ENCODE measurements at places on chromosomes 1 and 21.

GRCh38 chr1:157235307-157235706 lies 97.1 kb upstream of the ETV3 start:
- DNase-seq = no peak

DNA sequence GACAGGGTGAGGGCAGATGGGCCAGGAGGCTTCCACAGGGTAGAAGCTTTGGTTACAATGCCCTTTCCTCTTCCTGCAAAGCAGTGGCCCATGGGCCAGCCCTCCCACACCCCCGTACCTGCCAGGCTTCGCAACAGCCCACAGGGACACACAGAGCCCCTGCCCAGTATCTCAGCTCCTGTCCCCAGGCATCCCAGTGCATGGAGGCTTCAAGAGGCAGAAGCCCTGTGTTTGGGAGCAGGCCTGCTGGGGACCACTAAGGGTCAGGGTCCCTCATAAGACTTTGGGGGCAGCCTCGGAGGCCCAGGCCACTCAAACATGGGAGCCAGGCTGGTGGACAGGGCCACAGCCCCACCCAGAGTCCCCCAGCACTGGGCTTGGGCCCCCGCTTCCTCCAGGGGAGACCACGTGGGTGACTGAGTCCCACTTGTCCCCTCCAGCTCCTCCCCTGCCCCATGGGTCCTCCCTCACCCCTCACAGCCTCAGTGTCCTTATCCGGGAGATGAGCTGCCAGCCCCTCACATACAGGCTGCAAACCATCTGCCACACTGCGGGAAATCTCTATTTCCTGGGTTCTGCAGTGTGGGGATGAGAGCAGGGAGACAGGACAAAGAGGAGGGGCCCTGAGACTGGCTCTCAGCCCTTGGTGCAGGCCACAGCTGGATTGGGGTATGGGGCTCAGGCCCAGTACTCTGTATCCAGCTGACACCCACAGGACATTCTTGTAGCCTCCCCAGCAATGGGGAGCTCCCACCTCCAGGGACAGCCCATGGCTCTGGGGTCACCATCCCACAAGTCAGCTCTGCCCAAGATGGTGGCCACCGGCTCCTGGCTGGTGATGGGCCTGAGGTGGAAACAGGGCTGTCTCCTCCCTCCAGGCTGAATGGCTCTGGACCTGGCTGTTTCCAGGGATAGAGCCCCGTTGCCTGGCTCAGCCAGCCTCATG lies 50.7 kb downstream of the WNT9A start:
- no peak for DNase-seq

DNA sequence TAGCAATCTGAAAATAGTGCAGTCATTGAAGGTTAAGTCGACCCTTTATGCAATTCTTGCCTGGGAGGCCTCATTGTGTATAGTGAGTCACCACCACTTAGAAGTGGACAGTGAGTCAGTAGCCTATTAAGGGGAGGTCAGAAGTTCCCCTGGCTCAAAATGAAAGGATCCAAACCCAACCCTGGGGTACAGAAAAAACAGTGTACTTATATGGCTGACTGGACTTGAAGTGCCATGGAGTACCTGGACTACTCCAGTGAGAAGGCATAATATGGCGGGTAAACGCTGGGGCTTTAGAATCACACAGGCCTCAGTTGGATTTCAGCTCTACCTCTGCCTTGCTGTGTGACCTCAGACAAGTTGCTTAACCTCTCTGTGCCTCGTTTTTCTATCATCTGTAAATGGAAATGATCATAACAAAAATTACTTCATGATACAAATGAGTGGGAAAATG lies 2.2 kb upstream of the BCL9 start:
- DNase-seq = no peak

DNA sequence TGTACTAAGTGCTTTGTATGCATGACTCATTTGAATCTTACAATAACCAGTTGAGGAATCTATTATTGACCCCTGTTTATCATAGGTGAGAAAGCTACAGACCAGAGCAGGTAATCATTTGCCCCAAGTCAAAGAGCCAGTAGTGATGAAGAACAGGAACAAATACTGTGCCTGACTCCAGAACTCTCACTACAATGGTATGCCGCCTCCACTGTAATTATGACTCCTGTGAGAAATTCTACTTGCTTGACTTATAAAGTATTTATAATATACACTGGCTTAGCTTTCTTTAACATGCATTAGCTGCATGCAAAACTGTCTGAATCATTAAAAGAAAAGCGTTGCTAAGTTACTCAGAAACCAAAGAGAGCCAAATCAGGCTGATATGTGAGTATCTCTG lies 92.6 kb downstream of the ZNF281 start:
- DNase-seq = no peak

DNA sequence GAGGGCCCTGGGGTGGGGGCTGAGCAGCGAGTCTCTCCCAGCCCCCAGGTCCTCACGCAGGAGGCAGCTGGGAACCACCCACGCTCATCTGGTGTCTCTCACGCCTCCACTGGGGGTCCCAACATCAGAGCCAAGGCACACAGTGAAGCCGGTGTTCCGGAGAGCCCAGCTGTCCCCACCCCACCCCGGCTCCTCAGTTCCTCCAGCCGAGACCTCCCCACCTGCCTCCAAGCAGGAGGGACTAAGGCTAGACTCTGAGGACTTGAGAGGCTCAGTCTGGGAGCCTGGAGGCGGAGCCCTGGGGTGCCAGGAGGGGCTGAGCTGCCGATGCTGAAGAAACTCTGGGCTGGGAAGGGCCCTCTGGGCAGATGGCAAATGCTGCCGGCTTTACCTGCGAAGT lies 1.6 kb upstream of the HPCA start:
- DNase-seq = no peak

- no peak for DNase-seq
These were observed 20.3 kb downstream of the C2CD2 start for GRCh38 chr21:41933313-41934079.

DNA sequence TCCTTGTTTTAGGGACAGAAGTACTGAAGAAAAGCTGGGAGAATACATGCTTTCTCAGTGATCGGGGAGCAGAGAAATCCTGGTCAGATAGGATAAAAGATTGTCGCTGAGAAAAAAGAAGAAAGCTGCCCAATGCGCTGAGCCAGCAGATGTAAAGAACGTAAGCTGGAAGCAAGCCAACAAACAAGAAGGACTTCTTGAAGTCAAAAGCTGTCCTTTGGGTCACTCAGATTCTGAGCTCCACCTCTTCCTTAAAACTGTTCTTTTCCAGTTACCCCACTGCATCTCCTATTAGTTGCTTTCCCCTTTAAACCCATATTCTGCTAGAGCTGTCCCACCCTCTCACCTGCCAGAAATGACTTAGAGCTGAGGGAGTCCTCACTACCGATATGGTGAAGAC lies 64.8 kb downstream of the GPR137B start:
- no peak for DNase-seq

GRCh38 chr1:158978730-158979129 lies 31.0 kb upstream of the IFI16 start:
- no peak for DNase-seq

GRCh38 chr1:14778898-14779865 lies 180.7 kb downstream of the KAZN start:
- DNase-seq = no peak

DNA sequence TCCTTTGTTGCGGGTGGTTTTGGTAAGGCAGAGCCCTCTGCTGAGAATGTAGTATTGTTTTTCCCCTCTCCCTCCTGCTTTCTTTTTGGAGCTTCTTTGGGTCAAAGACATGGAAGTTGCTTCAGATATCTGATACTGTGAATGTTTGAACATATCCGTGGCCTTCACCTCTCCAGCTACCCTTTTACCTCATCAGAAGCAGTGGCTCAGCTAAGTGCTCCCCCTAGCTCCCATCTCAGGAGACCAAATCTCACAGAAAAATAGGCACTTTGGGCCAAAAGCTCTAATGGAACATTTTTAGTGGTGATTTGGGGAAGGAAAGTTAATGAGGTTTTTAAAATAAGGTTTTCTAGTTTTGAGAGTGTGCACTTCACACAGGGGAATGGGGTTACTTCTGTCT lies 6.3 kb downstream of the TMEM200B start:
- no peak for DNase-seq
